ENCODE measurements at places on chromosomes 5 and 9.

- DNase-seq: no peak
These were observed 101.8 kb upstream of the MAST4 start for GRCh38 chr5:66494437-66494836.

DNA sequence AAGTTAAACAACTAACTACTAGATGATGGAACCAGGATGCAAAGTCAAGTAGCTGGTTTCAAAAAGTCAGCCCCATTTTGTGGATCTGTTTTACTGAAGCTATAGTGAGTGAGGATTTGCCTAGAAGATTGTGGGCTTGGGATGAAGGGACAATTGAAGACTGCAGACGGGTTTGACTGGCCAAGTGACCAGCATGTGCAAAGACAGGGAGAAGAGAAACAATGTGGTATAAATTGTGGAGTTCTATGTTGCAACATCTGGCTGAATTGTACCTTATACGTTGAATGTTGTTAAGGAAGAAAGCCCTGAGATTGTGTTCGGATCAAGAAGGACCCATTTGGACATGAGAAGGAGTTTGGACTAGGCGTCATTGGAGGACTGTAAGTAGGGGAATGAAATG, 101.8 kb downstream of the MAT2B start:
- no peak for DNase-seq

DNA sequence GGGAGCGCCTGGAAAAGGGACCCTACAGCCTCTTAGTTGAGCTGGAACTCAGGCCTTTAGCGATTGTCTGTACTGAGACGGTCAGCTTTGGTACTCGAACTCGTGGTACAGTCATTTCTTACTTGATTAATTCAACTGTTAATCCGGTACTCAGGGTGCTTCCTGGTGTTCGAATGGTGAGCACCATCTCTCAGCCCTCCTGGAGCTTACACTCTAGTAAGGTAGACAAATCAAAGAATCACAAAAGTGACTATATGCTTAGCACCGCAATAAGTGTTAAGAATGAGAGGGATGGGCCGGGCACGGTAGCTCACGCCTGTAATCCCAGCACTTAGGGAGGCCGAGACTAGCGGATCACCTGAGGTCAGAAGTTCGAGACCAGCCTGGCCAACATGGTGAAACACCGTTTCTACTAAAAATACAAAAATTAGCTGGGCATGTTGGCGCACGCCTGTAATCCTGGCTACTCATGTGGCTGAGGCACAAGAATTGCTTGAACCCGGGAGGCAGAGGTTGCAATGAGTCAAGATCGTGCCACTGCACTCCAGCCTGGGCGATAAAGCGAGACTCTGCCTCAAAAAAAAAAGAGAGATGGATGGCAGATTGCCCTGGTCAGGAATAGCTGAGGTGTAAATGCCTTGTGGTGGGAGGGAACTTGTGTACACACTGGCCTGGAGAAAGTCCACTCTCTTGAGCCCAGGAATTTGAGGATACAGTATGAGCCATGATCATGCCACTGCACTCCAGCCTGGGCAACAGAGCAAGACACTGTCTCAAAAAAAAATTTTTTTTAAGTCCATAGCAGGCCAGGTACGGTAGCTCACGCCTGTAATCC, 981 bp downstream of the TCOF1 start:
- no peak for DNase-seq

DNA sequence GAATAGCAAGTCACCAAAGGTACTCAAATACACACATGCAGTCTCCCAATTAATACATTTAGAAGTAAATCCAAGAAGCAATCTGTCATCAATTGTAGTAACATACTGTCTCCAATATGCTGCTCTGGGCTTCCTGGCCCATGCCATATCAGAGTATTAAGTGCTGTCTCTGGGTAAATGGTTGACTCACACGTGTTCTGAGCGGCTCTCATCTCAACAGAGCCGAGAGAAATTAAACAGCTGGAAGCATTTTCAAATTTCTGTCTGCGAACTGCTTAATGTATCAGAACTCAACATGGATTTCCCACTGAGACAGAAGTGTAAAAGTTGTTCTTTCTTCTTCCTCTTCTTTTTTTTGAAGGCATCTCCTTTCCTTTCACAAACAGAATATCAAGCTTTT, 247.3 kb upstream of the TAS2R1 start:
- DNase-seq: no peak

GRCh38 chr5:42321785-42322184, 101.5 kb upstream of the GHR start:
- DNase-seq: no peak

GRCh38 chr5:9538504-9538903, 7.4 kb downstream of the SEMA5A start:
- DNase-seq: no peak

GRCh38 chr5:160054047-160054446, 45.1 kb downstream of the TTC1 start:
- no peak for DNase-seq

- DNase-seq: no peak
These were observed 423.0 kb downstream of the DIRAS2 start for GRCh38 chr9:90219548-90220118.

GRCh38 chr9:101138509-101138908, 110.0 kb downstream of the PLPPR1 start:
- DNase-seq: no peak

- no peak for DNase-seq
These were observed 12.0 kb upstream of the CPLX2 start for GRCh38 chr5:175859422-175859821.

DNA sequence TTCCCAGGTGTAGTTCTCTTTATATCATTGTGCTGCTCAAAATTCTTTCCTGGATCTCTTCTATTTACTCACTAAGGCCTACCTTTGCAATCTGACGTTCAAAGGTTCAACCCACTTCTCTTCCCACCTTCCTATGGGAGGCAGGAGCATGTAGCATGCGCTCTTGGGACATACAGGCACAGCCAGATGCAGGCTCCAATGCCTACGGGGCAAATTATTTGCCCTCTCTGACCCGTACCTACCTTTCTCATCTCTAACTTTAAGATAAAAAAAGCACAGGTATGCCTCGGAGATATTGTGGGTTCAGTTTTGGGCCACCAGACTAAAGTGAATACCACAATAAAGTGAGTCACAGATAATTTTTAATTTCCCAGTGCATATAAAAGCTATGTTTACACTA, 460.5 kb downstream of the CCDC171 start:
- no peak for DNase-seq

- no peak for DNase-seq
These were observed 11.6 kb upstream of the TNFAIP8 start for GRCh38 chr5:119344231-119344630.

- DNase-seq: no peak
These were observed 15.1 kb upstream of the IPPK start for GRCh38 chr9:92685022-92685421.

- no peak for DNase-seq
These were observed 386.0 kb downstream of the CHSY3 start for GRCh38 chr5:130290219-130290618.

DNA sequence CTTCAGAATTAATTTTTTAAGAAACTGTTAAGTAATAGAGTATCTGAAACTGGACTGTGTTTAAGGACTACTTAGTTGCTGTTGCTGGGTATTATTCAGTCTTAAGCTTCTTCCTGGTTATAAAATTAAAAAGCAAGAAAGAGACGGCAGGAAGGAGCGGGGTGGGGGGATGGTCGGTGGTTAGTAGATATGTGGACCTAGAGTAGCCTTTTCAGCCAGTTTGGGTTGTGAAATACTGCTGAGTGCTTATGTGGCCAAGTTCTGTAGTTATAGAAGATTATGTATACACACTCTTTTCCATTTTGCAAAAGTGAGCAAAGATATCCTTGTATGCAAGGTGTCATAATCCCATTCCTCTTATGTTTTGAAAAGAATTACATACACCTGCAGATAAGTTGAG, 28.5 kb downstream of the TRIO start:
- DNase-seq: no peak

- no peak for DNase-seq
These were observed 209.7 kb downstream of the GADD45G start for GRCh38 chr9:89814340-89815040.

- DNase-seq: no peak
These were observed 122.6 kb downstream of the TRIM32 start for GRCh38 chr9:116809656-116810055.

DNA sequence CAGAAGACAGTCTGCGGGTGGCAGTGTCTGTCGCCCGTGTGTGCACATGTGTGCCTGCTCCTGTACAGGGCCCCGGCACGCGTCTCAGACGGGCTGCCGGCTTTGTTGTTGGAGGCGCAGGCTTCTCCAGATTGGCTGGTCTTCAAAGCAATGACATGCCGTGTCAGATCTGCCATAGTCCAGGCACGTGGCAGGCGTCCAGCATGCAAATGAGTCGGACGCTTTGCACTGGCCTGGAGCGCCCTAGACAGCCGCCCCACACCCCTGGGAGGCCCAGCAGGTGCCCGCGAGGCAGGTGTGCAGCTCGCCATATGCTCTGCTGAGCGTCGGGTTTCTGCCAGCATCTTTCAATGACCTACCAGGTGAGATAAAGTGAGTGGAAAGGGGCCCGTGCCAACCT, 71.5 kb downstream of the GADD45G start:
- no peak for DNase-seq

GRCh38 chr9:37197158-37198038, 77.0 kb downstream of the ZCCHC7 start:
- no peak for DNase-seq

DNA sequence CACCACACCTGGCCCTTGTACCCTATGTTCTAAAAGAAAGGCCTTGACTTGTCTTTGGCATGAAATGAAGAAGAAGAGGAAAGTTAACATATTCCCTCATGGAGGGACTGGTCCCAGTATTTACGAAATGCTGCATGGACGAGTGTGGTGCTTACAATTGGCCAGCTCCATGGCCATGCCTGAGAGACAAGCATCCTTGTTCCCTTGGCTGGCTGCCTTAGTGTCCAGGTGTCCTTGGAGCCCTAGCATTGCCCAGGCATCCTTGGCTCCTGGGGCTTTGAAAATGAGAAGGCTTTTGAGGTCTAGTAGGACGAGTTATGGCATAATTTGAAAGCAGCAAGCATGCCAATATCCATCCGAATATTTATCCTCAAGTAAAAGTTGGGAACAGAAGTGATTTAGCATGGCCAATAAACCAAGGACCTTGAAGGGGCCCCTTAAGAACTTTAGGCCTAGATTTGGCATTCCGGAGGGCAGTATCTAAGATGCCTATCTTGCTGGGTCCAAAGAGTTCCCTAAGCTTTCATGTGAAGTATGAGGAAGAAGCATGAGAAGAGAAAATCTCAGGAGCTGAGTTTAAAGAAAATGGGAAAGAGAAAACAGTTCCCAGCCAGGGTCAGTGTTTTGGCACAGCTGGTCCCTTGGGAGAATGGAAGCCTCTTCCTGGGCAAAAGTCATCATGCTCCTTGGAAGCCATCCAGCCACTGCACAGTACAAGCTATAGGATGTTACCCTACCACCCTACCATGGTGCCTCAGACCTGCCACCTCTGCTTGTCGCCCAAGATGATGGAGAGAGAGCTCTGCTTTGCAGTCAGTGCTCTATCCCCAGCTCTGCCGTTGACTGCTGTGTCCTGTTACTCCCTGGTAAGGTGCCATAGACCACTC, 91.0 kb downstream of the AOPEP start:
- DNase-seq: no peak

- DNase-seq: peak; percentile 38
These were observed 124.0 kb upstream of the LMX1B start for GRCh38 chr9:126489581-126490213.

- DNase-seq: no peak
These were observed 39.7 kb downstream of the EXD3 start for GRCh38 chr9:137383081-137383783.

GRCh38 chr5:67181648-67182221, 14.9 kb downstream of the CD180 start:
- no peak for DNase-seq

DNA sequence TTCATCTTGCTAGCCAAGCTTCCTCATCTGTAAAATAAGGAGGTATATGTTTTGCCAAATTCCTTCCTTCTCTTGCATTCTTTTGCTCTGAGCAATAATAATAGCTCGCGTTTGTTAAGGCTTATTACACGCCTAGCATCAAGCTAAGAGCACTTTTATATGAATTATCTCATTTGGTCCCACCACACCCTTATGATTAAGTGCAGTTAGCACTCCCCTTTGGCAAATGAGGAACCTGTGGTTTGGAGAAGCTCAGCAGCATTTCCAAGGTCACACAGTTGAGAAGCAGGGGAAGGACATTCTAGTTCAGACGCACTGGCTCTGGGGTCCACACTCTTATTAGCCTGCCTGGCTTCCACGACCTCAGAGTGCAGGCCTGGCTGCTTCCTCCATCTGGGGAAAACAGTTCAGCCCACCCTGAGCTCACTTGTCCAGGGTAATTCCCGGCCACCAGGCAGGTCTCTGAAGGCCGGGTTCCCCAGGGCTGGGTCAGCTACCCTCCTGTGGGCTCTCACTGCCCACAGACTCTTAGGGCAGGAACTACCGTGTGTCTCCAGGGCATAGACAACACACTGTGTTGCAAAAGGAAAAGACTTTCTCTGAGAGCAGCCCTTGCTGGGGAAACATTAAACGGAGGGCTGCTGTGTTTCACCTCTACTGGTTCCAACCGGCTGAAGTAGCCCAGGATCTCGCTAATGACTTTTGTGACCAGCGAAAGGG, 9.9 kb upstream of the FBP1 start:
- no peak for DNase-seq

GRCh38 chr5:42490831-42491230, 67.6 kb downstream of the GHR start:
- DNase-seq: no peak

Measured in amygdala (tissue), 56 donors.